ENCODE measurements at places on chromosomes 1 and 21.

- DNase-seq: no peak
These were observed 202.7 kb downstream of the CAMTA1 start for GRCh38 chr1:6987940-6988339.

DNA sequence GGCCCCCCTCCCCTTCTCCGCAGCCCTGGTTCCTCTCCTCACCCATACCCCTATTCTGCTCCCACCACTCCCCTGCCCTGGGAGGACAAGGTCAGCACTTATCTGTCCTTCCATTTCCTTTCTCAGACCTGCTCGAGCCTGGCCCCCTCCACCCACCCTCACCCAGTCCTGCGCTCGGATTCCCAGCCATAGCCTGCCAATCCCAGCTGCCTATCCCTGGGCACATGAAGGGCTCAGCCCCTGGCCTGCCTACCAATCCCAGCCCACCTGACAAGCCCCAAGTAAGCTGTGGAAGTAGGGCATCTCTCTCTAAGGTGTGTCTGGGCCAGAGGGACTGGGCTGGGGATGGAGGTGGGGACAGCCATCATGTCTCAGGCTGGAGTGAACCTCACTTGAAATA is 5.4 kb downstream of the BLACAT1 start:
- no peak for DNase-seq

DNA sequence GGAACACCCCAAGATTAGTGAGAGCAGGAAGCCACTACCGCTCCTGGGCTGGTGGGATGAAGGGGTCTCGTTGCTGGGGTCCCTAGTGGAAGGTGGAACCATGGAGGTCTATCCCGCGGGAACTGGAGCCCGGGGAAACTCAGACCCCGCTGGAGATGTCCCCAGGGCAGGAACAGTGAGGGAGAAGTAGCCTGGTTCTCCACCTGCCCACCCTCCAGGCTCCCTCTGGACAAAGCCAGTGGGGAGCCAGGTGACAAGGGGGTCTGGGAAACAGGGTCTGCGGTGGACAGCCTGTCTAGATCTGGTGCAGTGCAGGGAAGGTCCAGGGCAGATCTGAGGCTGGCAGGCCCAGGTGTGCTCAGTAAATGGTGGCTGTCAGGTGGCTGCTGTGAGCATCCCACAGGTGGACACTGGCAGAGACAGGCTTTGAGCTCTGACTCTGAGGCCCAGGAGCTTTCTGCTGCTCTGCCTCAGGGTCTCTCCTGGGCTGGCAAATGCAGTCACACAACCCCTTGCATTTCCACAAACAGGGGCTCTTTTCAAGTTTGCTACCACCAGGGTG is 88.0 kb upstream of the TLR5 start:
- no peak for DNase-seq

DNA sequence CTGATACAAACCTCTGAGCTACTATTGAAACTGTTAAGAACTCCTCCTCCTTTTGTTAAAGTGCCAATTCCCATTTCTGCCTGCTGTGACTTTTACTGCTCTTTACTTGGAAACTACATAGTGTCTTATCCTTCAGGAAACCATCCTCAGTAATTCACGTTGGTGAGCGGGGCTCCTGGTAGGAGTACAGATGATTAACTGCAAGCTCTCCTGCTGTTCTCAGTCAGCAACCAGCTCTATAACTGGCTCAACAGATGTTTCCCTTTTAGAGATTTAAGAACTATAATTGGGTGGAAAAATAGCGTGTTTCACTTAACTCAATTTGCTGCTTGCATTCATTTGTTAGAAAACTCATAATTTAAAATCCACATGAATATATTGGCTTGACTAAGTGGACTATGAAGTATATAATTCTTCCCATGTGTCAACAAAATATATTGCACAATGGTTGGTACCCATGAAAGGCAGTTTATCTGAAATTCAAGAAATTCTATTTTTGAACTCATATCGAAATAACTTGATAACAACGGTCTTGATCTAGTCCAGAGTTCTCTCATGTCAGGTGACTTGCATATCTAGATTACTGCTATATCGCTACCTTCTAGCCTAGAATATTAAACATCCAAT is 574.0 kb downstream of the KCNT2 start:
- DNase-seq: no peak

DNA sequence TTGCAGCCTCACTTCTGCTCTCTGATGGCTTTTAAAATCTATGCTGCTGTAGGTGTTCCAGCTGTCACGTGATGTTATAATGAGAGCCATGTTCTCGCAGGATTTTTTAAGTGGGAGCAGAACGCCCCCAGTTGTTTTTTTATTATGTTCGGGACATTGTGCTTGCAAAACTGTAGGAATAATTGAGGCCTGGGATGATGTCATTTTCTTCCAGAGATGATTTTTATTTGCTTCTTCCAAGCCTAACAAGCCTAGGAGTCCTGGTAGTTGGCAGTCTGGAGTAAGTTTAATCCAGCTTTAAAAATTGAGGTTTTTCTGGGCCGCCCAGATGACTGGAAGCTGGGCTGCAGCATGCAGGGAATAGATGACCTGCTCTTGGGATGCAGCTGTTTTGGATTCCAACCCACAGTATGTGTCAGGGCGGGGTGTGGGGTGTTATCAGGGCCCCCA is 34.6 kb upstream of the CHIT1 start:
- DNase-seq: no peak

DNA sequence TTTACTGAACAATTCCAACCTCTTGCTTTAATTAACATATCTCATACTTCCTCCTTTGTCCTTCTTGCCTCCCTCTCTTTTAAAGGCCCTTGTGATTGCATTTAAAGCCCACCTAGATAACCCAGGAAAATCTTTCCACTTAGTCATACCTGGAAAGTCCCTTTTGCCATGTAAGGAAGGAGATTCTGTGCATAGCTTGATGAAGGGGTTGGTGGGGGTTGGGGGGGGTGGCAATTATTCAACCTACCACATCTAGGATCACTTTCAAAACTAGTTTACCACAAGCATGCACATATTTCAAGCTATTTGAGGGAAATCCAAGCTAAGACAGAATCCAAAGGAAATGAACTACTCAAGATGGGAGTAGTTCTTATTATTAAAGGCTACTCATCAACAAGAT is 249.1 kb upstream of the PTBP2 start:
- no peak for DNase-seq

- no peak for DNase-seq
These were observed 56.3 kb downstream of the KCNAB2 start for GRCh38 chr1:6101826-6102531.

- no peak for DNase-seq
These were observed 120.3 kb upstream of the VAMP3 start for GRCh38 chr1:7650801-7651200.

DNA sequence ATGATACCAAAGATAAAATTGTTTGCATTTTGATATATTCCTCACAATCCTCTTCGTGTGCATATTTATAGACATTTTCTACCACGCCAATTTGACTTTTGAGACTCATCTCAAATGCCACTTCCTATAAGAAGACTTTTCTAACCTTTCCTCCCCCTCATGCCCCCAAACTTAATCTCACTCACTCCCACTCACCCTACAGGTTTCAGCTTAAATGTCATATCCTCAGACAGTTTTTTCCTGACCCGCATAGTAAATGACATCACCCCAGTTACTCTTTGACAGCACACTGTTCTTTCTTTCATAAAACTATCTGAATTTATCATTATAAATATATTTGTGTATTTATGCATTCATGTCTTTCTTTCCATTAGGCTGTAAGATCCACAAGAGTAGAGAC is 29.6 kb upstream of the RGS8 start:
- DNase-seq: peak; percentile 3

GRCh38 chr1:160454371-160455152 is 54.2 kb downstream of the VANGL2 start:
- no peak for DNase-seq

- DNase-seq: no peak
These were observed 8.4 kb upstream of the MRPS6 start for GRCh38 chr21:34065027-34065426.

GRCh38 chr1:1181938-1182410 is 8.3 kb downstream of the TTLL10 start:
- DNase-seq: no peak

DNA sequence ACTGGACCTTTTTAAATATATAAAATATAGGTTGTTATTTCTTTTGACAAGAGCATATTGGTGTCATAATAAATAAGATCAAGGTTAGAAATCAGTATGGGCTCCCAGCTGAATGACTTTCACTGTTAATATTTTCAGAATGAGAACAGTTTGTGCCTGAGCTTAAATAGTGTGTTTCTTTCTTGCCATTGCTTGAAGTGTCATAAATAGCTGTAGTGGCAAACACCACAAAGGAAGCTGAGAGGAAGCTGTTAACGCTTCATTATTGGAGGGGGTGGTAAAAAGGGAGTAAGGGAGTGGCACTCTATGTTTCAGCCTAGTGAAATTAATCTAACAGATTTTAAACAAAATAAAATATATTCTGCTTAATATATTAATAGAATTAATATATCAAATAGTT is 1089.8 kb upstream of the NCAM2 start:
- DNase-seq: no peak

GRCh38 chr1:224594851-224595250 is 21.3 kb upstream of the CNIH3 start:
- no peak for DNase-seq

DNA sequence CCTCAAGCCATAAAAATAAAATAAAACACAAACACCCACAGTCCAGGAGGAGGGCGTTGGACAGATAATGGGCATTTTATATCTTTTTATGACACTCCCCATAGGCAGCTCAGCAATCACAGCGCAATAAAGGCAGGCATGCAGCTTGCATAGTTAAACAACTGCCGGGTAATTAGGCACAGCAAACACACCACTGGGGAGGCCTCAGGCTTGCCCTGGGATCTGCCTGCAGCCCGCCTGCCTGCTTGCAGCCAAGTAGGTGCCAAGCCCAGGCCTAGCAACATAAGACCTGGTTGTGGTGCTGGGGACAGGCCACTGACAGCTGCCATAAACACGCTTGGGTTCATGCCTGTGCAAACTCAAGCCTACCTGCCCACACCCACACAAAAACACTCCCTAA is 54.2 kb downstream of the DMAP1 start:
- DNase-seq: no peak

GRCh38 chr1:41657679-41658295 is 173.3 kb upstream of the EDN2 start:
- no peak for DNase-seq

DNA sequence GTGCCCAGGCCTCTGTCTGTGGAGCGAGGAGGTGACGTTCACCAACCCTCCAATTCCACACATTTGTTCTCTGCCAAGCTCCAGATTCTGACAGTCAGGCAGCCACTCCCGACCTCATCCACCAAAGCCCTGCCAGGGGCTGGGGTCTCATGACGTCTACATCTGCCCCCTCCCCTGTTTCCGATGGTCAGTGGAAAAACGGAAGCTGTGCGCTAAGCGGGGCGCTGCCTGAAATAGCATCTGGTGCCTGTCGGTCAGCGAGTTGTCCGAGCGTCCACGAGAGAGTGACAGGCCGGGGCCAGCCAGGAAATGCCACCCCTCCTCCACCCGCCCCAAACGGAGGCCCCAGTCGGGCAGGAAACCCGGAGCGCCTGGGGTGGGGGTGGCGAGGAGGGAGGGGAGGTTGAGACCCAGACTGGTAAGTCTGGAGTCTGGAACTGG is 3.2 kb upstream of the TAL1 start:
- DNase-seq: no peak

GRCh38 chr21:28439251-28439650 is 553.4 kb downstream of the LTN1 start:
- no peak for DNase-seq

GRCh38 chr1:113552244-113552643 is 161.9 kb downstream of the MAGI3 start:
- no peak for DNase-seq

DNA sequence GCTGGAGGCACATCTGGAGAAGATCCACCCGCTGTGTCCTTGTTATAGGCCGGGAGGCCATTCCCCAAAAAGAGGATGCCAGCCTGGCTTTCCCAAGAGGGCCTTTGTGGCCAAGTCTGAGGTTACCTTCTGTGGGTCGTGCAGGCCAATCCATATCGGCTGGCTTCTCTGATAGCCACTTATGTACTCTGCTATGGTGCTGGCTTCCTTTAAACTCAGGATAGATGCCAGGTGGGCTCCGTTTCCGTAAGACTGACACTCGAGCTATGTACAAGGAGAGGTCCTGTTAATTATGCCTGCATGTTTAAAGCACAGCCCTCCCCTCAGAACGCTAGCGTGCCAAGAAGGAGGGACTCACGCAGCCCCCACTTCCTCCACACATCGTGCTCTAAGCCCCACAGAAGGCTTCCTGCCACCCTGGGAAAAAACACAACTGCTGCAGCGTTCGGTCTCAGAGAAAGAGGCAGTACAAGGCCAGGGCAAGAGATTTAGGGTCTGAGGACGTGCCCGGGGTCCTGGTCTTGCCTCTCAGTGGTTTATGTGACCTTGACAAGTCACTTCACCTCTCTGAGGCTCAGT is 11.6 kb downstream of the REG4 start:
- no peak for DNase-seq

GRCh38 chr1:168466092-168466713 is 77.6 kb downstream of the XCL2 start:
- DNase-seq: peak; percentile 69

DNA sequence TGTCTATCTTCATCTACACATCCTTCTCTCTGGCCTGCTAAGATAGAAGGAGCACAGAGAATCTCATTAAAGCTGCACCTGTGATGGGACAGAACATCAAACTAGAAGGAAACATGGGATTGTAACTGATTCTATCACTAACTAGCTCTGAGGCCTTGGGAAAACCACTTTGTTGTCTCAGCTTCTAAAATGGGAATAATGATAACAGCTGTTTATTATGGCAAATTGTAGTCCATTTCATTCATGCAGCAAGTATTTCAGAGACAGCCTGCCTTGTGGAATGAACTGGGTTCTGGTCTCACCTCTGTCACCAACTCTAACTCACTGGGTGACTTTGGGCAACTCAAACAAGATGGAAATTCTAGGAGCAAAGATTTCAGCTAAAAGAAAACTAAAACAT is 12.4 kb downstream of the GJA5 start:
- no peak for DNase-seq

GRCh38 chr1:37561133-37562132 is 4.7 kb downstream of the DNALI1 start:
- DNase-seq: peak; percentile 22

- peak; percentile 48 for DNase-seq
These were observed 3.2 kb upstream of the IKBKE start for GRCh38 chr1:206466840-206467649.

DNA sequence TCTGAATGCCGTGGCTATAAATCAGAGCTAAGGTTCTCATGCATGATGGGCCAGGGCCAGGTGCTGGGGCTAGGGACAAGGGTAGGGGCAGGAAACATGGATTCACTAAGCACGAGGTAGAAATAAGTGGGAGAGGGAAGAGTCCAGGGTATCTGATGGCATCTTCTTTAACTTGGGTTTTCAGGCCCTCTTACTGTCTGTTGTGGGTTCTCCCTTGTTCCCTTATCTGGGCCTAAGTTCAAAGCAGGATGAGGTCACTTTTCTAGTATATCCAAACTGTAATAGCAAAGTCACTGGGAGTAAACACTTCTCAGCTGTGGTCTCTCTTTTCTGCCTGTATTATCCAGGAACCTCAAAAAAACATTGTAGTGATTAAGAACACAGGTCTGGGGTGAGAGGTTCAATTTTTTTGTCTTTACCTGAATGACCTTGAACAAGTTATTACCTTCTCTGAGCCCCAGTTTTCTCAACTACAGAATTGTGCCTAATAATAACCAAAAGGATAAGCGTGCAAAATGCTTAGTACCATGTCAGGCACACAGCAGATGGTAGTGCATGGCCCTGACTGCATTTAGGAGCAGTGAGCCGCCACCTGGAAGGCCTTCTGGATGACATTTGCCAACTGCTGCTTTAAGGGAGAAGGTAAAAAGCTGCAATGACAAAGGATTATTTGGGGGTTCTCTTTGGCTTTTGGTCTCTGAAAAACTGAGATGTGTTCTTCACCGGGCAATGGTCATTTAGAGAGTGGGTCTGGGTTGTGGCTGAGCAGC is 53.6 kb upstream of the A3GALT2 start:
- DNase-seq: no peak

Data from stimulated activated CD4-positive, alpha-beta T cell treated with anti-CD3 and anti-CD28 coated beads, Interleukin-4, amount 100 ng/mL, for 4 hours (primary cell).